Kasumi-1 (cell line): ENCODE measurements at places on chromosomes 11 and 22.

DNA sequence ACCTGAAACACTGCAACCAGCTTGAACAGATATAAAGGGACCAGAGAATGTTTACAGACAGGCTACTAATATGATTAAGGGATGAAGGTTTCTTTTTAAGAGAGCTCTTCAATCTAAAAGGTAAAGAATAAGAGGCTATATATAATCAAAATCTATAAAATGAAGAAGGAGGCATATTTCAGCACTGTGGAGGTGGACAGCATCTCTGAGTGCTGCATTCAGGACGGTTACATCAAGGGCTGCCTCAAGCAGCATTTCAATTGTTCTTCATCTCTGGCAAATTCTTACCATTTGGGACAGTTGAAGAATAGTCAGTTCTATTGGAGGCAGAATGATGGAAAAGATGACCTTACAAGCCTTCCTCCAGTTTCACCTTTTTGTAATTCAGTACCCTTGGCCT lies 139.6 kb upstream of the LMO1 start:
- peak; percentile 18 for DNase-seq

DNA sequence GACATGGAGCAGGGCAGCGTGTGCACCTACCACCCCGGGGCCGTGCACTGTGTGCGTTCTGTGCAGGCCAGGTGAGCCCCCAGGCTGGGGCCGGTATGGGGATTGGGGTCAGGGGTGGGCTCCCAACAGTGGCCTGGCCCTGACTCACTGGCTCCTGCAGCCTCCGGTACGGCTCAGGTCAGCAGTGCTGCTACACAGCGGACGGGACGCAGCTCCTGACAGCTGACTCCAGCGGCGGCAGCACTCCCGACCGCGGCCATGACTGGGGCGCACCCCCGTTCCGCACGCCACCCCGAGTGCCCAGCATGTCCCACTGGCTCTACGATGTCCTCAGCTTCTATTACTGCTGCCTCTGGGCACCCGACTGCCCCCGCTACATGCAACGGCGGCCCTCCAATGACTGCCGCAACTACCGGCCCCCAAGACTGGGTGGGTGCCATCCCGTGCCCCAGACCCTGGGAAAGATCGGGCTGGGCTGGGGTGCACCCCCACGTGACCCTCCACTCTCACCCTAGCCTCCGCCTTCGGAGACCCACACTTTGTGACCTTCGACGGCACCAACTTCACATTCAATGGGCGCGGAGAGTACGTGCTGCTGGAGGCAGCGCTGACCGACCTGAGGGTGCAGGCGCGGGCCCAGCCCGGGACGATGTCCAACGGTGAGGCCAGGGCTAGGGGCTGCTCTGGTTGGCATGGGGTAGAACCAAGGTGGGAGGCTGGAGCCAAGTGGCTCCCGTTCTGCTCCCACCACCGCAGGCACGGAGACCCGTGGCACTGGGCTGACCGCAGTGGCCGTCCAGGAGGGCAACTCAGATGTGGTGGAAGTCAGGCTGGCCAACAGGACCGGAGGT lies 4.4 kb downstream of the SUSD2 start:
- DNase-seq: no peak

GRCh38 chr11:34514597-34514996 lies 1.0 kb upstream of the ELF5 start:
- no peak for DNase-seq

- DNase-seq: no peak
Measured at GRCh38 chr22:48235744-48236143, 1473.3 kb downstream of the TBC1D22A start.

- no peak for DNase-seq
Measured at GRCh38 chr22:41638748-41639147, 17.7 kb downstream of the XRCC6 start.

- DNase-seq: no peak
Measured at GRCh38 chr11:106152013-106152412, 74.6 kb downstream of the AASDHPPT start.

DNA sequence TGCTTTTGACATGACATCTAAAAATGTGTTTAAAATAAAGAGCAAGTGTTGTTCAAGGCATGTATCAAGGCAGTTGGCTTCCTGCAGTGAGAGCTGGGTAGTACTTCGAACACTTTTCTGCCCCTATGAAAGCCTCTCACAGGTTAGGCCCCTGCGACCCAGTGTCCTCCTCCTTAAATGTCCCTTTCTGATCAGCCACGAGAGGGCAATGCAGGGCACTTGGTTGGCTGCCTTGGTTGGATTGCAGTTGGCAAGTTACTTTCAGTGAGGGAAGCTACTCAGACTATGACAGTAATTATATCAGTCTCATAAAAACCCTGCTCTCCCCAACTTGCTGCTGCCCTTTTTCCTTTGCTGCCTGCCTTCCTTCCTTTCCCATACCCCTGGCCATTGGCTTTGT lies 743.8 kb downstream of the NTM start:
- no peak for DNase-seq

- no peak for DNase-seq
Measured at GRCh38 chr11:109994907-109995306, 98.3 kb upstream of the ZC3H12C start.

- DNase-seq: no peak
Measured at GRCh38 chr11:57903441-57904123, 120.1 kb upstream of the OR9Q1 start.

GRCh38 chr11:11513422-11513821 lies 108.4 kb downstream of the GALNT18 start:
- no peak for DNase-seq
